ENCODE measurements at places on chromosomes 16 and 17.

DNA sequence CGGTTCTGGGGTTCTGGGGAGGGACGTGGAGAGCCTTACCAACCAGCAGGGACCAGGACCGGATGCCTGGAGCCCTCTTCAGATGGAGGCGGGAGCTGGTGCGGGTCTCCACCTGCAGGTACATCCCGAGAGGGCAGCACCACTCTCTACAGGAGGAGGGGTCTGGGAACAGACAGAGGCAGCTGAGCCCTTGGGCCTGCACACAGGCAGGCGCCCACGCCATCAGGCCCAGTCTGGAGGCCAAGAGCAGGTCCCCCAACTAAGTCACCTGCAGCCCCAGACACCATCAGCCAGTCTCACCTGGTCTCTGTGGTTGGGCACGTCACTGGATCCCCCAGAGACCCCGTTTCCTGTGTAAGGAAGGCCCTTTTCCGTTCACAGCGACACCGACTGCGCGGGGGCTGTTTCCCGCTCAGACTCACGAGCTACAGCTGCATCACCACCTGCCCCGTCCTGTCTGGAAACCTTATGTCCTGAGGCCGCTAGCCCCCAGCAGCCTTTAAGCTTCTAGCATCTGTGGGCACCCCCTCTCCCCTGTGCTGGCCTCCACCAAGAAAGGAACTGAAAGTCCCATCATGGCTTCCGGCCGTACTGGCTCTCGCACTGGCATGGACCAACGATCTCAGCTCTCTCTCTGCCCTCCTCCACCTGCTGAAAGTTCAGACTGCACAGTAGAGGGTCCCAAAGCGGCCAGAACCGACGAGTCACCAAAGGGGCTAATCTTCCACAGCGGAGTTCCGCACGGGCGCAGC is 1.2 kb downstream of the CYBC1 start:
- DNase-seq = peak; percentile 46

DNA sequence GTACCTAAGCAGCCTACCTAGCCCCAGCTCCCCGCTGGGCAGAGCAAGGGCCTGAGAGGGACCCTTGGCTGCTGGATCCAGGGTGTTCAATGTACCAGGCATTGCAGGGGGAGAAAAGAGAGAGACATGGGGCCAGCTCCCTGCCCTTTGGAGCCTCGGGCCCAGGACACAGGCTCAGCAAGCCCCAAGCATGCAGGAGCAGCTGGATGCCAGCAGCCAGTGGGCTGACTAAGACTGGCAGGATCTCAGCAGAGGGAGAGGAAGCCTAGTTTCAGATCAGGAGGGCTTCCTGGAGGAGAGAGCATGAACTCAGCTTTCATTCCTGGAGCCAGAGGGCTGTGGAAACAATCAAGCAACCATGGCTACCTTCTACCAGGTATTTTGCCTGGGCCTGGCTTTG is 82.0 kb upstream of the NKD1 start:
- DNase-seq = no peak

GRCh38 chr17:83079766-83080578 is 563 bp downstream of the METRNL start:
- DNase-seq = no peak

DNA sequence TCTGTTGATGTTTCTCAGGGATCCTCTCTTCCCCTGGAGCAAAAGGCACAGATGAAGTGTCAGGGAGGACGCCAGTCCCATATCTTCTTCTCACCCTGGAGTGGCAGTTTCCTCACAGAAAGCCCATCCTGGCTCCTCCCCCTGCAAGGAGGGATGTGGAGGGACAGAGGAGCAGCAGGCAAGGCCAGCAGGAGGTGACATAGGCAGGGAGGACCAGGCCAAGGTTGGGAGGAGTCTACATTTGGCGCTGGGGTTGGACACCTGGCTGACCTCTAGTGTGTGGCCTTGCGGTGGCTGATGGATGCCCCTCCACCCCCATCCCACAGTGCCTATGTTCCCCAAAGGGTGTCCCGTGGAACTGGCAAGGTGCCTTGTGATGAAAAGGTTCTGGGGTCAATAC is 125.4 kb downstream of the SEC14L1 start:
- DNase-seq = no peak

DNA sequence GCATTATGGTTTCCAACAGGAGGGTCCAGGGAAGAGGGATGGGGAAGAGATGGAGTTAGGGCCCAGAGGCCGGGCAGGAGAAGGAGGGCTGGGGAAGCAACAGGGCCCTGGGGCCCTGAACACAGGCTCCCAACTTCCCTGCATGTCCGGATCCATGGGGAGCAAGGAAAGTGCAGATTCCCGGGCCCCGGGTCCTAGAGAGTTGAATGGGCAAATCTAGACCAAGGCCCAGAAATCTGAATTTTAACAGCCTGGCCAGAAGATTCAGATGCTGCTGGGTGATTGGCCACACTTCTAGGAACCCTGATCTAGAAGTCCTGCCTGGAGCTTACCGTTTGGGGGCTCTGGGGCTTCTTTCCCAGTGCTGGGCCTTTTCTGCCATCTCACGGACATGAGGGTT is 13.2 kb downstream of the MGAT5B start:
- no peak for DNase-seq

DNA sequence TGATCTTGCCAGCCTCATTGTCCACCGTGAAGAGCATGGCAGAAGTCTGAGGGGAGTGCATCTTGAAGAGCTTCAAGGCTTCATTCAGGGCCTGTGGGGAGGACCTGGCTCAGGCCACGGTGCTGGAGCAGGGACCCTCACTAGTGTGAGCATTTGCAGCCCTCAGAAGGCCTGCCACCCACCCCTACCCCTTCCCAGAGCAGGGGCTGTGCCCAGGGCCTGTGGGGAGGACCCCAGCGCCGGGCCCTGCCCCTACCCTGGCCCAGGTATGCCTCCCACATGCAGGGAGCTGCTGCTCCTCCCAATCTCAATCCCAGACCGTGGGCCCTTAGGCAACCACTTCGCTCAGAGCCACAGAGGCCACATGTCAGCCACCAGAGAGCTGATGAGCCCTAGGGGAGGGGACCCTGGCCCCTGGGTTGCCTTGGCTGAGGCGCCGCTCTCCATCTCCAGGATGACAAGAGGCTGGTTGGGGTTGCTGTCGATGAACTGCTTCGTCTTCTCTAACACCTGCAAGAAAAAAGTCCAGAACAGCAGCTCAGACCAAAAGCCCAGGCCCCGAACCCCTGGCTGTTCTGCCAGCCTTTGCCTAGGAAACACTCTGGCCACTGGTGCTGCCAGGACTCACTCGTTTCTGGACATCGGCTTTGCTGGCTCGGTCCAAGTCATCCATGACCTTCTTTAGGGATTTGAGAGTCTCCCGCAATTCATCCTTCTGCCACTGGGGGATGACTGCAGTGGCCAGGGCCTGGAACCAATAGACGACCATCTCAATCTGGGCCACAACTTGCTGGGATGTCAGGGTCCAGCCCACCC is 1.8 kb upstream of the EXOSC6 start:
- no peak for DNase-seq

- no peak for DNase-seq
Observed at GRCh38 chr17:50470426-50470825, 1.7 kb upstream of the CHAD start.

- no peak for DNase-seq
Observed at GRCh38 chr16:75238132-75238852, 13.1 kb downstream of the BCAR1 start.

GRCh38 chr17:31838636-31839225 is 20.3 kb downstream of the COPRS start:
- DNase-seq = no peak
